Fibroblast of skin of left quadriceps (primary cell): ENCODE measurements at places on chromosomes 4 and X.

GRCh38 chr4:3249711-3250437, 915 bp downstream of the MSANTD1 start:
- DNase-seq = no peak

GRCh38 chr4:158578476-158578875, 56.8 kb downstream of the RXFP1 start:
- no peak for DNase-seq

DNA sequence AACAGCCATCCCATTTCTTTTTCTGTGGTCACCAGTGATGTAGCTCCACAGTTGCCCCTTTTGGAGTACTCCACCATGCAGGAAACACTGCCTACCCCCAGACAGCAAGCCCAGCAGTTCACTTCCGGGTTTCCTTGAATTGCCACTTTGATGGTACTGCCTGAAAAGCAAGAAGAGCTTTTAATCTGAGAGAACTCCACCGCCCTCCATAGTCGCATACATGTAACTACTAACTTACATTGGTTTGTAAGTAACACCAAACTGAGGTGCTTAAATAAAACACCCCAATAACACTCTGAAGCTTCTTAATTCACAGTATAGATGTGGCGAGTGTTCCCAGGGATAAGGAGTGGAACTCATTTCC, 53.6 kb upstream of the HPSE start:
- DNase-seq = no peak

- no peak for DNase-seq
These were observed 58.0 kb upstream of the PTPN13 start for GRCh38 chr4:86536151-86536550.

DNA sequence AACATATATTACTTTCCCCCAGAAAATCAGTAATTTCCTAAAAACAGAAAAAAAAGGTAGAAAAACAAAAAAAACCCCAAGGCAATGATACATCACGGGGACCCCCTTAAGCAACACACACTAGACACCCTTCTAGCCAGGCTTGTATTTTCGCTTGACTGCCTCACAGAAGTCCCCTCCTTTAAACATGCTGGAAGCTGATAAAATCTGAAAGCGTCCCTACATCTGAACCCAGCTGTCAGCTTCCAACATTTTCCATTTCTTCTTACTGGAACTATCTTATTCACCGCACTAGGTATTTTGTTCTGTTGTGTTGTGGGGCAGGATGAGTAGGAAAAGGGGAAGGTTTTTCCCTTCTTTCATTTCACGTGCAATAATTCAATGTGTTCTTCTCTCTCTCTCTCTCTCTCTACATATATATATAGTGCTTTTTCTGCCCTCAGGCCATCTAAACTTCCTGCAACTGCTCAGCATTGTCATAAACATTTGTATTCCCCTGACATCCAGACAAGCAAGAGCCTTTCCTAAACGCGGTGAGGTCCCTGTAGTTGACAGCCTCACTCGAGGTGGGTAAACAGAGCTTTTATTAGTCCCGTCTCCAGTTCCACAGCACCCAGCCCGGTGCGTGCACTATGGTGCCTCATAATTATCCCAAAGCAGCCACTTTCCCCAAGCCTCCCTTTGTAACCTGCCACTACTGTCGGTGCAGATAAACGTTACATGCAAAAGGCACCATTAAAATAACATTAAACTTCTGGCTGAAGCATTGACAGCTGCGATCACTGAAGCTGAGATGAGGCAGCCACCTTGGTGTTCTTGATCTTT, 82.5 kb downstream of the GATB start:
- no peak for DNase-seq

DNA sequence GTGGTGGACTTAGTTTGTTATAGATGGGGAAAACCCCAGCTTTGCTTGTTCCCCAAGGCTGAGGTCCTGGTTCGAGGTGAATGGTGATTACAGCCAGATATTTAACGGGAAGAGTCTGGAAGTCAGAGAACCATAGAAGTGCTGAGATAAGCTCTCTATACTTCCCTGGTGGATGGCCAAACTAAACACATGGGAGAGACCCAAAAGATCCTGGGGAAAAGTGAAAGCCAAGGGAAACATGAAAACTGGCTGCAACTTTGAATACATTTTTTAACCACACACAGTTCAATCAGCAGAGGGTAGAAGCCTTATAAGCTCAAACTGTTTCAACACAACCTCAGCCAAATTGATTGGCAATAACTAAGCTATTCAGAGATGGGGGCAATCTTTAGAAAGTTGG, 29.3 kb upstream of the SRPX start:
- DNase-seq = no peak

DNA sequence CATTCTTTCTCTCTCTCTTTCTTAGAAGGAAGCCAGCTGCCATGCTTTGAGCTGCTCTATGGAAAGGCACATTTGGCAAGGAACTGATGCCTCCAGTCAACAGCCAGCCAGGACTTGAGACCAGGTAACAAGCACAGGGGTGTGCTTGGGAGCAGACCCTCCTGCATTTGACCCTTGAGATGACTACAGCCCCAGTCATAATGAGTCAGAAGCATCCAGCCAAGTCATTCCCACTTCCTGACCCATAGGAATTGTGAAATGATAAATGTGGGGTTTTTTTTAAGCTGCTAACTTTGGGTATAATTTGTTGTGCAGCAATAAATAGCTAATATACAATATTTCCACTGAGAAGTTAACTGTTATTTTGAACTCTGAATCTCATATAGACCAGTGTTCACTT, 446.9 kb downstream of the GRXCR1 start:
- peak; percentile 31 for DNase-seq

- DNase-seq = no peak
These were observed 231.5 kb upstream of the DIAPH2 start for GRCh38 chrX:96453139-96453538.

GRCh38 chrX:154325541-154325940, 29.9 kb downstream of the TKTL1 start:
- DNase-seq = no peak

DNA sequence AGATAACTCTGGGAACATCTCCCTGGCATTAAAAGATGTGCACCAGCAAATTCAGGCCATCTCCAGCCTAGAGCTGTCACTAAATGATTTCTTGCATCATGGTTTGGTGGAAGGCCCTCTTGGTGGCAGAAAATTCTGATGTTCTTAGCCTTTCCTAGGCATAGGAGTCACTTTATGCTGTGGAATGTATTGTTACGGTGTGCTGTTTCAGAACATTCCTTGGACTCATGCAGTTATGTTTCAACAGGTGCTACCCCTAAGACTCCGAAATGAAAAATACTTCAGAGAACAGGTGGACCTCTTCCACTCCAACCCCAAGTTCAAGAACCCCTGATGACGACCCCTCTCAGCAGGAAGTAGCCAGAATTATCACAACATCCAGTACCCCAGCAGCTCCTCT, 20.3 kb upstream of the PAPSS1 start:
- DNase-seq = no peak

DNA sequence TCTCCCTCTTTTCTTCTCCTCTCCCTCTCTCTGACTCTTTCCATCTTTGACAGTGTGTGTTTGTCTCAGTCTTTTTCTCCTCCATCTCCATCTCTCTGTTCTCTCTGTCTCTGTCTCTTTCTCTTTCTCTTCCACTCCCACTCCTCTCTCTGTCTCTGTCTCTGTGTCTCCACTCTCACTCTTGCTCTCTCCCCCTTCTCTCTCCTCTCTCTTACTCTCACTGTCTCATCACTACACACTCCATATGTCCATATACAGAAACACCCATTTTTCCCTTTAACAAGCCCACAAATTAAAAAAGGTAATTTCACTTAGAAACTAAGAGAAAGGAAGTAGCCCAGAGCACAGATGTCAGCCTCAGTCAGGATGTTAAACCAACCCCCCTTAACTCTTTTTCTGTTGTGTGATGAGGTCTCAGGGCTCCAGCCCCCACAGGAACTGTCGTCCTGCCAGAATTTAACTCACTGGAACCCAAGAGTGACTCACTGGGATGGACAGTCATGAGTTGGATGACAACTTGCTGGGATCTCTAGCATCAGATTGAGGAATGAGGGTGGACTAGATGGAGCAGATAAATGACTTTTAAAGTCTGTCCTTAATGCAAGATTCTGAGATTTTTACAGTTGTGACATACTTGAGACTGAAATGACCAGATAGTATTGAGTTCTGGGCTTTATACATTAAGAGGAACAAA, 27.5 kb downstream of the OTUD6A start:
- peak; percentile 11 for DNase-seq

DNA sequence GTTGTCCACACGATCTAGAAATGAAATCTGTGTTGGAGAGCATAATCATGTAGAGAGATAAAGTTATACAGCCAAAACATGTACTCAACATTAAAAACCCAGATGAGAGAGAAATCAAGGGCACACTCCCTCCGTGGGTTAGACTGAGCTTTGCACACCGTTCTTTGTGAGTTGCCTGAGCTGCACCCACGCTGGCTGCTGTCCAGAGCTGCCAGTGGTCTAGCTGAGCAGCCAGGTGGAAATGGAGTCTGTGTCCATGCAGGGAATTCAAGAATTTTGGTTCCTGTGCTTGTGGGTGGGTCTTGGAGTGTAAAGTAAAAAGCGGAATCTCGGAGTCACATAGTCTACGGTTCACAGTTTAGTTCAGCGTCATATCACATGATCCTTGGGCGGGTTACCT, 84.6 kb downstream of the GPR143 start:
- no peak for DNase-seq

GRCh38 chrX:48083212-48083611, 11.8 kb upstream of the ZNF630 start:
- DNase-seq = no peak

DNA sequence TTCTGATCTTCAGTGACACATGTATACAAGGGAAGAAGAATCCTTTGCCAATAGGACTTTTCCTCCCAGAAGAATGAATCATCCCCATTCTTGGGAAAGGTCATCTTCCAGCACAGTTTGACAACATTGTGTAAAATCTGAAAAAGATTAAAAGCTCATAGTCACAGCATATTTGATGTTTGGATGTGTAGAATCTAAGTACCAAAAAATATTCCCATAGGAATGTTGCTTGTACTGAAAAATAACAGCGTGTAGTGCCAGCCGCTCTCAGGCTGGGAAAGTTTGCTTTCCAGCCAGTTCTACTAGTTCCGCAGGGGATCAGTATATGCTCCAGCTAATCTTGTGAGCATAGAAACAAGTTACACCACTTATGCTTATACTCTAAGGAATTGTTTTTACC, 74.7 kb upstream of the IL13RA1 start:
- DNase-seq = no peak

DNA sequence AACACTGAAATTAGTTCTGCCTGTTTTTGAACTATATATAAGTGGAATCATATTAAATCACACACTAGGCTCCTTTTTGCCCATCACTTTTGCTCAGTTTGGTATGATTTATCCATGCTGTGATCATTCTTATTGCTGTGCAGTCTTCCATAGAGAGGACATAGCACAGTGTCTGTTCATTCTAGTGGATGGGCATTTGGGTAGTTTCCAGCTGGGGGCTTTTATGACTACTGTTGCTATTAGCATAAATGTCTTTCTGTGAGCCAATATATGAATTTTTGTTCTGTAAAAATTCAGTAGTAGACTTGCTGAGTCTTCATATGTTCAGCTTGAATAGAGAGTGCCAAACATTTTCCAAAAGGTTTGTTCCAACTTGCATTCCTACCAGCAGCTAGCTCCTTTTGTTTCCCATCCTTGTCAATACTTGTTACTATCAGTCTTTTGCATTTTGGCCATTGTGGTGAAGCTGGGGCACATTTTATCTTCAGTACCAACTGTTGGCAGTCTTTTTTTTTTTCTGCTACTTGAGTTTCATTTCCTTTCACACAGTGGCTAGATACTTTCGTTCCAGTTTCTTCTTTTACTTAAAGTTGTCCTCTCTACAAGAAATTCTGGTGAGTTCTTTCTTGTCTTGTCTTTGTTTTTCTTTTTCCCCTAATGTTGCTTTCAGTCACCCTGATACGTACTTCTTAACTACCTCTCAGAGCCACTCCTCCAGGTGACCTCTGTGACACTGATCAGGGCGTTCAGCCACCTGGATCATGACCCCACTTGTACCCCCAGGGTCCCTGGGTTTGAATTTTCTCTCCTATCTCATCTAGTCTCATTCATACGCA, 87.0 kb downstream of the ANXA3 start:
- DNase-seq = no peak

DNA sequence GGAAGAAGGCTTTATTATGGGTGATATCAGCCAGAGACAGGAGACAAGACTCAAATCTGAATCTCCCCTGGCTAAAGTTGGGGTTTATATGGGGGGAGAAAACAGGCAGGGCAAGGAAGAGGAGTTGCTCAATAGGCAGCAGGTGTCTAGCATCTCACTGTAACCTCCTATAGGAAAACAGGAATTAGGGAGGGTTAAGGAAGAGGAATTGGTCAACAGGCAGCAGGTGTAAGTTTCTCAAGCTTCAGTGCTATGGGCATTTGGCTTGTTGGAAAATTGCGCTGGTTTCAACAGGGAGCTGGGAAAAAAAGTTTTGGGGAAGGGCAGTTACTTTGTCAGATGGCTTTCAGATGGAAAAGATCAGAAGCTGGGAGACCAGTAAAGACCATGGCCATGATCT, 206.4 kb downstream of the NWD2 start:
- DNase-seq = no peak

- DNase-seq = no peak
These were observed 33.3 kb upstream of the UGT2A3 start for GRCh38 chr4:68984947-68985346.
